ENCODE measurements at places on chromosomes 1 and 21.

GRCh38 chr1:46133181-46133658 is 791 bp upstream of the PIK3R3 start:
- no peak for DNase-seq

DNA sequence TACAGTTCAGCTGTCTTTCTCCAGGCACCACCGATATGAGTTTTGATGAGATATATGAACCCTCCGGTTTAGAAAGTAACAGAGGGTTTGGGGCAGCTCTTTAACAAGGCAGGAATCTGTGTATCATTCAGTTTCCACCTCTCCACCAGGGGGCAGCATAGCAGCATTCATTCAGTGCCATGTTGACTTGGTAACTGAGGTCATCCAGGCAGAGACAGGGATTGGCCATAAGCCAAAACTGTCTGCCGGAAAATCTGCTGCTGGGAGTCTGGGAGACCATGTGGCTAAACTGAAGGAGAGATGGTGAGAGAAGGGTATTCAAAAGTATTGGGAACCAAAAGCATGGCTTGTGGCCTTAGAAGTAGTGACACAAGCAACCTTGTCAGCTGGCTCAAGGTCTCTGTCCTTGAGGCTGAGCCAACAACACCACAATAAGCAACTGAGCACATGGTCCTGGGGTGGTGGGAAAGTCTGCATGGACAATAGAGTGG is 98.5 kb downstream of the LMX1A start:
- DNase-seq = no peak

DNA sequence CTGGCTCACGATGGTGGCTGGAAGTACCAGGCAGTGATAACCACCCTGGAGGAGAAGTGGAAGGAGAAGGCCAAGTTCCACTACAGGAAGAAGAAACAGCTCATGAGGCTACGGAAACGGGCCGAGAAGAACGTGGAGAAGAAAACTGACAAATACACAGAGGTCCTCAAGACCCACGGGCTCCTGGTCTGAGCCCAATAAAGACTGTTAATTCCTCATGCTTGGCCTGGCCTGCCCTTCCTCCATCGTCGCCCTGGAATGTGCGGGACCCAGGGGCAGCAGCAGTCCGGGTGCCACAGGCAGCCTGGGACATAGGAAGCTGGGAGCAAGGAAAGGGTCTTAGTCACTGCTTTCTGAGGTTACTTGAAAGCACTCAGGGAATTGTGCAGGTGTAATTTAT is 10.8 kb downstream of the IL24 start:
- no peak for DNase-seq

DNA sequence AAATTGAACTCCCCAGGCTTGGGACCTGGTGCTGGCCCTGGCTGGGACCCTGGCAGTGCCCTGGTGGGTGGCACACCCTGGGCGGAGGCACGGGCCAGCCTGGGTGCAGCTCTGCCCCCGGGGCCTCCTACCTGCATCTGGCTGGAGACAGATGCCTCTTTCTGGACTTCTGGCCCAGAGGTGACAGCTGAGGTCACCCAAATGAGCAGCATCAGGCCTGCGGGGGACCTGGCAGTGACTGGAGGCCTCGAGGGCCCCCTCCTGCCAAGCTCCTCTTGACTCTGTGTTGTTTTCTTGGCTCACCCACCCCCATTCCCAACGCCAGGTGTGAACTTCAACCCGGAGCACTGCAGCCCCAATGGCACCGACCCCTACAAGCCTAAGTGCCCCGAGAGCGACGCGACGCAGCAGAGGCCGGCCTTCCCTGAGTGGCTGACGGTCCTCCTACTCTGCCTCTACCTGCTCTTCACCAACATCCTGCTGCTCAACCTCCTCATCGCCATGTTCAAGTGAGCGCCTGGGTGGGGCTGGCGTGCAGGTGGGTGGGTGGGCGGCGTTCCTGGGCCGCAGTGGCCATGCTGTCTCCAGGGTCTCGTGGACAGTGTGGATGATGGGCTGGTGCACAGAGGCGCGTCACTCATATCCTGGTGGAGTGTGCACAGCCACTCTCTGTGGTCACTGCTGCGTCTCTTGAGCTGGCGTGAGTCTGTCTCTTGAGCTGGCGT is 41.6 kb upstream of the LRRC3 start:
- DNase-seq = no peak

DNA sequence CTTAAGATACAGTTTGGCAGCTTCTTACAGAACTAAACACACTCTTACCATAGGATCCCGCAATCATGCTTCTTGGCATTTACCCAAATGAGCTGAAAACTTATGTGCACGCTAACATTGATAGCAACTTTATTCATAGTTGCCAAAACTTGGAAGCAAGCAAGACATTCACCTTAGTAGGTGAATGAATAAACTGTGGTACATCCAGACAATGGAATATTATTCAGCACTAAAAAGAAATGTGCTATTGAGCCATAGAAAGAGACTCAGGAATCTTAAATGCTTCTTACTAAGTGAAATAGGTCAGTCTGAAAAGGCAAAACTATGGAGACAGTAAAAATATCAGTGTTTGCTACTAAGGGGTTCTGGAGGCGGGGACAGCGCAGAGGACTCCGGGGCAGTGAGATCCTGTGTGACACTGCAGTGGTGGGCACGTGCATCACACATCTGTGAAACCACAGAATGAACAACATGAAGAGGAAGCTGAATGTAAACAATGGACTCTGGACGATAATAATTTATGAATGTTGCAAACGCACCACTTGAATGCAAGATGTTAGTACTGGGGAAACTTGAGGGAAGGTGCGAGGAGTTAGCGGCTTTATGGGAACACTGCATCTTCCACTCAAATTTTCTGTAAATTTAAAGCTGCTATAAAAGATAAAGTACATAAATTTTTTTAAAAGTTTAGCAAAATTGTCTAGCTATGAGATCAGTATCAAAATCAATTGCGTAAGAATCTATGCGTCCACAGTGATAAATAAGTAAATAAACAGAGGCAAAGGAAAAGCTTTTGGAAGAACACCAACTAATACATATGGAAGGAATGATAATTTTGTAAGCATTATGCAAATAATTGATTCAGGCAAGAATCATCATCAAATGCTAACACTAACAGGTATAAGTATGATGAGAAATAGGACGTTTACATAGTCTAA is 15.4 kb upstream of the SPATC1L start:
- no peak for DNase-seq

DNA sequence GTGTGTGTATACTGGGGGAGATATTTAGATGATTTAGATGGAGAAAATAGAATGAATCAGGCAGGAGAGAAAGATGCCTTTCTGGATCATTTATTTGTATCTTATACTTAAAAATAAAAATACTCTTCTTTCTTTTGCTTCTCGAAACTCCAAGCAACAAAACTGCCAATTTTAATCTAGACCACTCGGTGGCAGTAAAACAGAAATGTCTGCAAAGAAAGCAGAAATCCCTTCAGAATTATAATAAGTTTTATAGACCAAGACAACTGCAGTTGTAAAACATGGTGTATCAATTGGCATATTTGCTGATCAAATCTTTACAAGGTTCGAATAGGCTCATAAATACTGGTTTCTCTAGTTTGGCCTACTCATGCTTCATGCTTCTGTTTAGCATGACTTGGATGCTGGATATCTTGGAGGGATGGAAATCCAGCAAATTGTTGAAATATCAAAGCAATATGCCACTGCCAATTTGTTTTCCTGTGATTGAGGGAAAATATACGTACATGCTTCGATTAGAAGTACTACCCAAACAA is 15.1 kb upstream of the C1orf87 start:
- no peak for DNase-seq

DNA sequence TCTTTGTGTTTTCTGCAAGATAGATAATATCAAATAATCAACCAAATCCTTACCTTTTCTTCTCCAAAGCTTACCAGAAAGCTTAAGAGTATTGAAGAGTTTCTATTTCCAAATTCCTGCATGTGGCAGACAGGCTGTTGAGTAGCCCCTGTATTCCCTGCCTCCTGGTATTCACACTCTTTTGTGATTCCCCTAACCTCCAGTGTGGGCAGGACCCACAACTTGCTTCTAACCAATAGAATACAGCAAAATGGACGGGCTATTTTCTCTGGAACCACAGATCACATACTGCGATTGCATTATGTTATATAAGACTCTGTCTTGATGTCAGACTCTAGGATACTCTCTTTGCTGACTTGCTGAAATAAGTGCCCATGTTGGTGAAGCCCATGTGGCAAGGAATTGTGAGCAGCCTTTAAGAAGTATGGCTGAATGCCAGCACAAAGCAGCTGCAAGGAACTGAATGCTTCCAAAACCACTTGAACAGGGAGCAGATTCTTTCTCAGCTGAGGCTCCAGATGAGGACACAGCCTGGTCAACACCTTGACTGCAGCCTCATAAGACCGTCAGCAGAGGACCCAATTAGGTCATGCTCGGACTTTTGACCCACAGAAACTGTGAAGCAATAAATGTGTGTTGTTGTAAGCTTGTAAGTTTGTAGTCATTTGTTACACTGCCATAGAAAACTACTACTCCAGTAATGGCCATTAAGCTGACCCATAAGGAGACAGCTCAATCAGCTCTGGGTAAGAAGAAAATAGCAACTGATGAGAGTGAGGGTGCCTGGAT is 47.9 kb upstream of the PLXNA2 start:
- DNase-seq = no peak

GRCh38 chr1:29333008-29333407 is 96.7 kb downstream of the PTPRU start:
- no peak for DNase-seq

GRCh38 chr1:20893931-20894330 is 106.8 kb upstream of the HP1BP3 start:
- DNase-seq = no peak

DNA sequence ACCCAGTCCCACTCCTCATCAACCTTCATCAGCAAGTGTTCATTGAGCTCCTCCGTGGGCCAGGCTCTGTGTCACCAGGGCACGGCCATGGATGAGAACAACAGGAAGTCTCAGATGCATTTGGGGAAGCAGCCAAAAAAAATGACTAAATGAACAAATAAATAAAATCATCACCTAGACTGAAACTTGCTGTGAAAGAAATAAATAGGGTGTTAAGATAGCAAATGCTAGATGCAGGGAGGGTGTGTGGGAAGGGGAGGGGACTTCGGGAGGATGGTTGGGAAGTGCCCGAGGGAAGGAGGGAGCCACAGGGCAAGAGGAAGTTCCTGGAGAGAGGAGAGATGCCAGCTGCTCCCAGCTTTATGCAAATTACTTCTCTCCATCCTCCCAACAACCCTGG is 696.7 kb downstream of the PTPRU start:
- no peak for DNase-seq
